ENCODE measurements at places on chromosomes 7 and 10.

- DNase-seq: no peak
These were observed 13.0 kb upstream of the DHTKD1 start for GRCh38 chr10:12055732-12056131.

DNA sequence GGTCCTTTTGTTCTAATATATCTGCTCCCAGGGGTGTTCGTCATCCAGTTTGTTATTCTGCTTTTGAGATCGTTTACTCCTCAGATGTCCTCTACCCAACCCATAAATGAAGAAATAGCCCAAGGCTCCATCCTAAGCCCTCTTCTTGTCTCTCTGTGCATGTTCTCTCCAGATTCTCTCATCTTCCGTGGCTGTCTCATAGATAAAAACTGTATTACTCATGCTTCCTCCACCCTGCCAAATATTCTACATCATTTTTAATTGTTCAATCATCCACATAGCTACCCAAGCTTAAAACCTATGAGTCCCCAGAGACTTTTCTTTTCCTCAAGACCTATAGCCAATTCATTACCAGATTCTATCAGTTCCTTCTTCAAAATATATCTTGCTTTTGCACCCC, 44.9 kb downstream of the CAV1 start:
- DNase-seq: no peak

DNA sequence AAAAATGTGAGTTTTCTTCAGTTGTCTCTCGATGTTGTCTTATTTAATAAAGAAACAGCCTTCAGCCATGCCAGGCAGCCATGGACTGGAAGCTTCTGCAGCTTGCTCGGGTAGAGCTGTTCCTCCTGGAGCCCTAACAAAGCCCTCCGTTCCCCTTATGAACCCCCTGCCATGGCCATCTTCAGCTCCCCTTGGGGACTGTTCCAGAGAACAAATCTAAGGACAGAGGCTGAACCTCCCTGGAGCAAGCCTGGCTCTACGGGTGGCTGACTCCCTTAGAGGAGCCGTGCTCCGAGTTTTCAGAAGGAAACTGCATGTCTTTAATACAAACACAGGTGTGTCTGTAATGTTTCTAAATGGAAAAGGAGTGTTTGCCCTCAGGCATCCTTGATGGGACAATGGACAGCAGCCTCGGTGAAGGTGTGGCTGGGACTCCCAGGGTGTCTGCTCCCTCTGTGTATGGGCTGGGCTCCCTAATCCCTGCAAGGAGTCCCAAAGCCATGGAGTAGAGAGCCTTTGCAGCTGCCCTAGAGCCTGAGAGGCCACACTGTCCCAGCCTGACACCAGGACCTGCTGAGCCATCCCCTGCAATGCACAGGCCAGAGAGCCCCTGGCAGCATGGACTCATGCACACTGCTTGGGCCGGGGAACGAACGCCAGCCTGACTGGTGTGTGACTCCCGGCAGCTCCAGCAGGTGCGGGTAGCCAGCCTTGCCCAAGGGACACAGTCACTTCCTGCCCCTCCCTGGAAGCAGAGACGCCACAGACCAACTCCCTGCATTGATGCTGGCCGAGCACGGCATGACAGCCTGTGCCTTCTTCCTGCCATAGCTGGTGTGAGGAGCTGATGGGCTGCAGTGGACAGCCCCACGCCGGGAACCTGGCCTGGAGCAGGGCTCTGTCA, 381.8 kb downstream of the TCERG1L start:
- DNase-seq: no peak

GRCh38 chr7:116906391-116906790, 44.0 kb downstream of the CAPZA2 start:
- no peak for DNase-seq

DNA sequence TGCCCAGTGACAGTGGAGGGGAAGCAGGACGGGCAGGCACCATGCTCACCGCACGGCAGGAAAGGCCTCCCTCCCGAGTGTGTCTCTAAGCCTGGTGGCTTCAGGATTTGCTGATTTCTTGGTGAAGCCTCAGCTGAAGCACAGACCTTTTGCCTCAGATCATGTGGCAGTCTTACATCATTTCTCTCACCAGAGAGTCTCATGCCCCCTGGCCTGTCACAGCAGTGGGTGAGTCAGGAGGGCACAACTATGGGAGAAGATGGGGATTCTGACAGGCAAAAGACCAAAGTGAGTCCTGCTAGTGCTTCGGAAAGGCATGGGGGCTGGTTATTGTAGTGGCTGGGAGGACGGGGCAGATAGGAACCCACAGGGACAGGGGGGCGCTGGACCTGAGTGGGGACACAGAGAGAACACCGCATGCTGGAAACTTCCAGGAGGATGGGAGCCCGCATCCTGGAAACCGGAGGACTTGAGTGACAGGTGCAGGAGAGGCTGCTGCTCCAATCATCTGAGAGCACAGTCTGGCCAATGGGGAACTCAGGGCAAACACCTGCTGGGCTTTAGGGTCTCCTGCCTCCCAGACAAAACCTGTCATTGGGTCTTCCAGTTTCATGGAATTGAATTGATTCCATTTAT, 166.8 kb downstream of the ADARB2 start:
- no peak for DNase-seq

DNA sequence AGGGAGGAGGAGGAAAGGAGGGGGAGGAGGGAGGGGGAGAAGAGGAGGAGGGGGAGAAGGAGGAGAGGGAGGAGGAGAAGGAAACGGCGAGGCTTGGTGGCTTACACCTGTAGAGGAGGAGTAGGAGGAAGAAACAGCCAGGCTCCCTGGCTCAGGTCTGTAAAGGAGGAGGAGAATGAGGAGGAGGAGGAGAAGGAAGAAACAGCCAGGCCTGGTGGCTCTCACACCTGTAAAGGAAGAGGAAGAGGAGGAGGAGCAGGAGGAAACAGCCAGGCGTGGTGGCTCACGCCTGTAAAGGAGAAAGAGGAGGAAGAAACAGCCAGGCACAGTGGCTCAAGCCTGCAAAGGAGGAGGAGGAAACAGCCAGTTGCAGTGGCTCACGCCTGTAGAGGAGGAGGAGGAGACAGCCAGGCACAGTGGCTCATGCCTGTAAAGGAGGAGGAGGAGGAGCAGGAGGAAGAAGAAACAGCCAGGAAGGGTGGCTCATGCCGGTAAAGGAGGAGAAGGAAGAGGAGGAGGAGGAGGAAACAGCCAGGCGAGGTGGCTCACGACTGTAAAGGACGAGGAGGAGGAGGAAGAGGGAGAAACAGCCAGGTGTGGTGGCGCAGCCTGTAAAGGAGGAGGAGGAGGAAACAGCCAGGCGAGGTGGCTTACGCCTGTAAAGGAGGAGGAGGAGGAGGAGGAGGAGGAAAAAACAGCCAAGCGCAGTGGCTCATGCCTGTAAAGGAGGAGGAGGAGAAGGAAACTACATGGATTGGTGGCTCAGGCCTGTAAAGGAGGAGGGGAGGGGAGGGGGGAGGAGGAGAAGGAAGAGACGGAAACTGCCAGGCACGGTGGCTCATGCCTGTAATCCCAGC, 14.9 kb upstream of the CRCP start:
- peak; percentile 53 for DNase-seq

GRCh38 chr7:999149-999879, 16.3 kb downstream of the CYP2W1 start:
- DNase-seq: no peak

DNA sequence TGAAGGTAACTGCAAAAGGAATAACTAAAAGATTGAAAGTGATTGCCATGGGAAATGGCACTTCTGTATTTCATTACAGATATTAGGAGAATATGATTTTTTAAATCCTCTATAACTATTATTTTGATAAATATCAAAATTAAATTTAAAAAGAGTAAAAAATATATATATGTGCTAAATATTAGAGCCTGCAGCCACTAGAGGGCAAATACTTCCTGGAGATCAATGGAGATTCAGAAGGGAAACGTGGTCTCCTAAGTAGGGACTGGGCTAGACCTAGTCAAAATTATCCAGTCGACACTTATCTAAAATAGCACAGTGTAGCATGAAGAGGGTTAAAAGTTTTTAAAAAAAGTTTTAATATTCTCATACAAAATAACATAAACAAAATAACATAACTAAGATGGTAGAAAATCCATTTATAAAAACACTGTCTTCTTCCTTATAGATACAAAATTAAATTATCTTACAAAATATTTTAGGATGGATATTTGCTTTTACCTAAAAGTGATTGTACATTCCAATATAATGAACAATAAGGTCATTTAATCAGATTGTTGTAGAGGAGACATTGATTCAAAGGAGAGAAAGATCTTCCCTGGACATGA, 434.3 kb downstream of the MDFIC start:
- no peak for DNase-seq

- DNase-seq: no peak
These were observed 1.5 kb downstream of the ENTPD7 start for GRCh38 chr10:99660662-99661376.

DNA sequence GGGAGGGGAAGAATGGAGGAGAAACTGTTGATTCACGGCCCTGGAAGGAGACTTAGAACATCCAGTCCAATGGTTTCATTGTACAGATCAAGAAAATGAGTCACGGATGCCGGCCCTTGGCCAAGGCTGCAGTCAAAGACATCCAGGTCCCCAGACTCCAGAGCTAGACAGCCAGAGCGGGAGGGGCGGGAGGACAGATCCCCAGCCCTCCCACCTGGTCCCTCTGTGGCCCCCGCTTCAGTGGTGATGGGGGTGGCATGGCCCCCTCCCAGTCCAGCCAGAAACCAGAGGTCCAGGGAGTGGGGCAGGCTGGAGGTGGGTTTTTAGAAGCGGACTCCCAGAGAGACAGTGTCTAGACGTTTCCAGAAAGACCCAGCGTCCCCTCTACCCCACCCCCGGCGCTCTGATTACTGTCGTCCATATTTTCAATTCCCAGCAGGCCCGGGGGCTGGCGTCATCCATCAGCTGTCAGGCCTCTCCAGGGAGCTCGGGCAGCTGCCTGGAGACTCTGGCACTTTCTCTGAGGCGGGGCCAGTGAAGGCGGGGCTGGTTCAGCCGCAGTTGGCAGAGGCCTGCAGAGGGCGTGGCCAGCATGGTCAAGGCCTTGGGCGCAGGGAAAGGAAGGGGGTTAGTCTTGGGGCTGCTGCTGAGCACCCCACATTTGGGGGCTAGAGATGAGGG, 8.0 kb upstream of the HSPB1 start:
- DNase-seq: no peak

DNA sequence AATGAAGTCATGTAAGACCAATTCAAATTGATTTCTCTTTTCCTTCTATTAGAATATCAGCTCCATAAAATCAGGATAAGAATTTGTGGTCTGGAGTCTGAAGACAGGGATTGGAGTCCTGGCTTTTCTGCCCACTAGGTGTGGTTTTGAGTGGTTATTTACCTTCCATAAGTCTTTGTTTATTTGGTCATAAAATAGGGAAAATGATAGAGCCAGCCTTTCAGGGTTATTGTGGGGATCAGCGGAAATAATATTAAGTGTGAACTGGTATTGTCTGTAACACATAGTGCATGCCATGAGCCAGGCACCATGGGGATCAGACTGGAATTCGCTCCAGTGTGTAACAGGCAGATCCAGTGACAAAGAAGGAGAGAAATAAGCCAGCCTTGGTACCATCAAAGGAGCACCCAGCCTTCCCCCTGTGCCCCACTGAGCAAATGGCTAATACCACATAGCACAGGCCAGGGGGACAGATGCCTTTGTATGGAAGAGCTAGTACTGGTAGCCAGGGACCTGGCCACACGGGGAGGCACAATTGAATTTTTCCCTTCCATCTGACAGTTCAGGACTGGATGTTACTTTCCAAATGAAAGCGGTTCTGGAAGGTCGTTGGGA, 509.7 kb upstream of the PODXL start:
- no peak for DNase-seq

GRCh38 chr7:24703296-24703695, 54.0 kb downstream of the GSDME start:
- no peak for DNase-seq

GRCh38 chr10:91590904-91591796, 41.7 kb downstream of the PPP1R3C start:
- no peak for DNase-seq

GRCh38 chr10:73248259-73248724, 1.2 kb upstream of the DNAJC9 start:
- DNase-seq: no peak

DNA sequence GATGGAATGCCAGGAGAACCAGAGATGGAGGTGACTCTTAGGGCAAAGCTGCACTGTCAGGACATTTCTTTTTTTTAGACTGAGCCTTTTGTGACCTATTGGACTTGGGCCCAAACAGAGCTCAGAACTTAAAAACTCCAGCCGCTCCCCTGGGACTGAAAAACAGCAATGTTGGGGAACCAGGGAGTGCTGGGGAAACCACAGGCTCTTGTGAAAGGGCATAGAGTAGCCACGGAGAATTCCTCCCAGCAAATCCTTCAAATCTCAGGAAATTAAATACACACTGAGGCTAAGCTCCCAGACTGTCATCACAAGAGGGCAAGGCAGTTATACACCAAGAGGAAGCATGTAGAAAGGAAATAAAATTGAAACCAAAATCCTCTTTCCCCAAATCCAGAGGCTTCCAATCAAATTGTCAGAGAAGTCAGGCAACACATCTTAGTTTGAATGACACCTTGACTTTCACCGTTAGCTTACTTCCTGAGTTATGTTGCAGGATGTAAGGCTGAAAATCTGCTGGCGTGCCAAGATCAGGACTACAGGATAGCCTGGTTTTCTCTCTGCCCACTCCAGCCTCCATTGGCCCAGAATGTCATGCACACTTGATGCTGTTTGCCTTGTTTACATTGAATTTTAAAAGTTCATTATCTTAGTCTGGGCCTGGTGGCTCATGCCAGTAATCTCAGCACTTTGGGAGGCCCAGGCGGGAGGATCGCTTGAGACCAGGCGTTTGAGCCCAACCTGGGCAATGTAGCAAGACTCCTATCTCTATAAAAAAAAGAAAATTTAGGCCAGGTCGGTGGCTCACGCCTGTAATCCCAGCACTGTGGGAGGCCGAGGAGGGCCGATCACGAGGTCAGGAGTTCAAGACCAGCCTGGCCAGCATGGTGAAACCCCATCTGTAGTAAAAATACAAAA, 2.6 kb upstream of the RFC2 start:
- DNase-seq: no peak

- no peak for DNase-seq
These were observed 886 bp upstream of the TET1 start for GRCh38 chr10:68559251-68559650.

DNA sequence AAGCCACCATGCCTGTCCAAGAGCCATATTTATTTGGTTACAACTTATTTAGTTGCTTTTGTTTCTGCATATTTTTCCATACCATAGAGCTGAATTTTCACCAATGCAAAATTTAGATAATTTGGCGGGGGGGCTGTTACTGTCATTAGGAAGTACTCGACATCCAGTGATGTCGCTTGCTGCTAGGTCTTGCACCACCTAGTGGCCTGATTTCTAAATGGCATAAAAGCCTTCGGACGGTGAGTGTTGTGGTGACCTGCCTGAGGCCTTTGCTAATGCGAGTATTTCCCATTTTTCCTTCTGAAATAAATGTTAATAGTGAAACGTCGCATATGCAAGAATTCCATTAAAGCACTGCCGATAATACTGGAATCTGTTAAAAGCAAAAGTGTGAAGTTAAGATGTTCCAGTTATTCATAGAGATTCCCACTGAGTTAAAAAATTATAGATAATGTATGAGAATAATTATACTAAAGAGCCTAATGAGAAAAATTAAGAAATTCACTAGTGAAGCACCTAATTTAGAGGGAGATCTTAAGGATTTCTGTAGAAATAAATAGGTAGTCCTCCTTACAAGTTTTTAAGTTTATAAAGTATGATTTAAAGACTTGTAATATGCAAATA, 86.1 kb upstream of the DNAJB6 start:
- peak; percentile 57 for DNase-seq

- DNase-seq: no peak
These were observed 18.2 kb downstream of the TCTN3 start for GRCh38 chr10:95675403-95676116.

Measured in activated CD4-positive, alpha-beta memory T cell treated with anti-CD3 and anti-CD28 coated beads for 36 hours (primary cell).